Colonic mucosa (tissue), 4 donors: ENCODE measurements at places on chromosomes 5 and 9. TPM values are rescaled to one million over a fixed set of nuclear protein-coding genes. Genes with fewer than 3 reads are reported as not detected.

- DNase-seq, result no peak
Observed at GRCh38 chr9:76699971-76700370, 64.3 kb upstream of the PCA3 start.

The CCDC180 gene
- total RNA-seq, result 0.67 TPM

DNA sequence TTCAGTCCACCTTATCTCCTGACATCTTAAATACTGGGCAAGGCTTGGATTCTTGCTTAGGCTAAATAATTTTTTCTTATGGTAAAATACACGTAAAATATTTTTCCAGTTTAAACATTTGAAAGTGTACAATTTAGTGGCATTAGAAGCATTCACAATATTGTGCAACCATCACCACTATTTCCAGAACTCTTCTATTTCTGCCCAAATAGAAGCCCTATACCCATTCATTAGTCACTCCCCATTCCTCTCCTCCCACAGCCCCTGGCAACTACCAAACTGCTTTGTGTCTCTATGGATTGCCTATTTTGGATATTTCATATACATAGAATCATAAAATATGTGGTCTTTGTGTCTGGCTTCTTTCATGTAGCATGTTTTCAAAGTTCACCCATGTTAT lies 57.6 kb downstream of the IL31RA start:
- no peak for DNase-seq

DNA sequence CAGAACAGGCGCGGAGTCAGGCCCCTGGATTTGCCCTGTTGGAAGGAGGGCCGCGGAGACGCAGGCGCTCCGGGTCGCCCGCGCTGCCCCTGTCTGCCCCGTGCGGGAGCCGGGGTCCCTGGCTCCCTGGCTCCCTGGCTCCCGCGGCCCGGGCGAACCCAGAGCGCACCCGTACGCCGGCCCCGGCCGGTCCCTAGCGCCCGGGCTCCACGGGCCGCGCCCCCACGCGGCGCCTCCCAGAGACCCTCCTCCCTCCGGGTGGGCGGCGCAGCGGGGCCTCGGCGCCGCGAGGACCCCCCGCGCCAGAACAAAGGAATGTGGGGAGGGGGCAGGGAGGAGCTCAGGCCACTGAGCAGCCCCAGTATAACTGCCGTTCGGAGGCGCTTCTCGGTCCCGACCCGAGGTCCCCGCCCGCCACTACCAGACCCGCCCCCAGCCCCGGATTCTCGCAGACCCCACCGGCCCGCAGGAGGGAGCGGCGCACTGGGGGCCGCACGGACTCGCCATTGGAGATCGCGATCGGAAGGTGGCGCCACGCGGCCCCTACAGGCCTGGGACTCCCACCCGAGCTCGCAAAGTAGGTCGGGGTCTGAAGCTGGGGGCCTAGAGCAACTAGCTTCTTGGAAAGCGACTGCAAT lies 2.4 kb downstream of the NFIL3 start:
- peak; percentile 43 for DNase-seq

The MYOZ3 gene
- total RNA-seq, result 0.32 TPM

DNA sequence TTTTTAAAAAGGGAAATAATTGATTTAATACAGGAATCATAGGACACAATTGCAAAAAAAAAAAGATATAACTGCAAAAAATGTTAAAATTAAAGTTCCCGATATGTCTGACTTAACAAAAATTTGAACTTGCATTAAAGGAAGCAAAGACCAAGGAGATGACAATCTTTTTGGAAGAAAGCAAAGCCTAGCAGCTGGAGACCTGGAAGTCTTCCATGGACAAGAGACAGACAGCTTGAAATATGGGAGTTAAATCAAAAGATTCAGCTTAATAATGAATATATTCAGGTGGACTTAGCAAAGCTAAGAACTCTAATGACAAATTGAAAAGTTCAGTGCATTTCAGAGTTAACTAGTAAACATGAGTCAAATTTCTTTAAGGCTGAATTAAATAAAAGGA lies 568.7 kb upstream of the RGMB start:
- no peak for DNase-seq

GRCh38 chr9:33459115-33459514 lies 11.7 kb upstream of the AQP3 start:
- no peak for DNase-seq

The ANKRD55 gene
- not detected for total RNA-seq

GRCh38 chr5:32147236-32147635 lies 26.9 kb downstream of the GOLPH3 start:
- no peak for DNase-seq

The ENG gene
- total RNA-seq, result 15.4 TPM

DNA sequence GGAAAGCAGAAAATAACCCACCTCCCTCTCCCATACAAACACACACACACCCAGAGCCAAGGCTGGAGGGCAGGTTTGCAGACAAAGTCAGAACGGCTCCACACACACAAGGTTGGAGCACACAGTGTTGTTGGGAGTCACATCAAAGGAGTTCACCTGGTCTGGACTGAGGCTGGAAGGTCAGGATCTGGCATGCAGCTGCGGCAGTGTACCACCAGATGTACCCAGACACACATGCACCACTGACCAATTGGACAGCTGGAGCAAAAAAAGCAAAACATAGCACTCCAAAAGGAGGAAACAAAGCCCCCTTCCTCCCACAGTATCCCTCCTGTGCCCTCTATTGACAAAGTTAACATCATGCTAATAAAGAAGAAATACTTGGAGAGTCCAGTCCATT lies 94.6 kb upstream of the KIF2A start:
- DNase-seq, result no peak

DNA sequence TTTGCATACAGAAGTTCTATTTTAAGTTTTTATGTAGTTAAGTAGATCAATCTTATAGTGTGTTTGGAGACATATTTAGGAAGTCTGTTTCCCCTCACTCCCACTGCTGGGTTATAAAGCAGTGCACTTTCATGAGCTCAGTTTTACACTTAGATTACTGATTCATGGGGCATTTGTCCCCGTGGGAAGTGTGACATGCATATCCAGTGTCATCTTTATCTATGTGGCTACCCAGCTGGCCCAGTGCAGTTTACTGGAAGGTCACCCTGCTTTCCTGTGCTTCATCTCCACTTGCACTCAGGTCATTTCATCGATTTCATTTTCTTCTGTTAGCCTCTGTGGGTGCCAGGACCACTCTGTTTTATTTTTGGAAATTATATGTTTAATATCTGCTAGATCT lies 49.1 kb downstream of the ADCY2 start:
- no peak for DNase-seq

DNA sequence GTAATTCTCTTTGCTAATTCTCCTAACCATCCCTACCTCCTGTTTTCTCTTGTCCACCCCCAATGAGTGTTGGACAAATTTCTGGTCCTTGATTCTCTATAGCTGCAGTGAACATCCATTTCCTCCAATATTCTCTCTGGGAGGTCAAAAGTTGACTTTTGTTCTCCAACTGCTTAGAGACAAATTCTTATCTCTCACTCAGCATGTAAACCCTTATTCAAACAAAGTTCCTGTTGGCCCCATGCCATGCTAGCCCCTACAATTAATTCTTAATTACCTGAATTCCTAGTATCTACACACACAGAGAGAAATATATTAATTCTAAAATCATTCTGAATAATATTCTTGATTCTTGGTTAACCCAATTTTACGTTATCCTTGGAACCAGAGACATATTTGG lies 472.9 kb upstream of the ACTBL2 start:
- DNase-seq, result no peak

DNA sequence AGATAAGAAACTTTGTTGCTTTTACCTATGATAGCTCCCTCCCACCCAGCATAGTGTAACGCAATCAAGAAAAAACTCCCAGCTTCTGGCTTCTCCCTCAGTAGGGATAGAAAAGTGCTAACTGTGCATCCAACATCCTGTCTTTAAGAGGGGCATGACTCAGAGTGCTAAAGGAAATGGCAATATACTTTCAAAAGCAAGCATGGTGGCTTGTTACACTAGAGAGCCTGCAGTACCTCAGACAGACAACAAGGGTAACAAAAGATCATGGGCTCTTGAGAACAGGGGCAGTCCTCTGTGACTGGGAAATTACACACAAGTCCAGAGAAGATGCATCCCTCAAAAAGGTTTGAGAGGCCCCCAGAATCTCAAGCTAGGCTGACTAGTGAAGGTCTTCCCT lies 37.8 kb downstream of the PRELID2 start:
- DNase-seq, result no peak

The F12 gene
- total RNA-seq, result 14.7 TPM

GRCh38 chr9:29511680-29512079 lies 1938.4 kb upstream of the C9orf72 start:
- no peak for DNase-seq

The DMAC1 gene
- total RNA-seq, result 62.3 TPM

The MZB1 gene
- 10.6 TPM for total RNA-seq

DNA sequence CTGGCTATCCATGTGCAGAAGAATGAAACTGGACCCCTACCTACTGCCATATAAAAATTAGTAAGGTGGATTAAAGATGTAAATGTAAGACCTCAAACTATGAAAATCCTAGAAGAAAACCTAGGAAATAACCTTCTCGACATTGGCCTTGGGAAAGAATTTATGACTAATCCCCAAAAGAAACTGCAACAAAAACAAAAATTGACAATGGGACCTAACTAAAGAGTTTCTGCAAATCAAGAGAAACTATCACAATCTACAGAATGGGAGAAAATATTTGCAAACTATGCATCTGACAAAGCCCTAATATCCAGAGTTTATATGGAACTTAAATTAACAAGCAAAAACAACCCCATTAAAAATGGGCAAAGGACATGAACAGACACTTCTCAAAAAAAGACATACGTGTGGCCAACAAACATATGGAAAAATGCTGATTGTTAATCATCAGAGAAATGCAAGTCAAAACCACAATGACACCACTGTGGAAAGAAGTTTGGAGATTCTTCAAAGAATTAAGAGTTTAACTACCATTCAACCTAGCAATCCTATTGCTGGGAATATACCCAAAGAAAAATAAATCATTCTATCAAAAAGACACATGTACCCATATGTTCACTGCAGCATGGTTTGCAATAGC lies 98.5 kb downstream of the NR3C1 start:
- DNase-seq, result no peak

The ECSCR gene
- 2.2 TPM for total RNA-seq

The SPARC gene
- 258 TPM for total RNA-seq

The ARID3C gene
- not detected for total RNA-seq

The MLANA gene
- not detected for total RNA-seq

The MARCHF3 gene
- total RNA-seq, result 32.5 TPM

- DNase-seq, result no peak
Observed at GRCh38 chr5:88682881-88683361, 200.1 kb downstream of the MEF2C start.

The DOK3 gene
- total RNA-seq, result 8.9 TPM

- no peak for DNase-seq
Observed at GRCh38 chr9:70030156-70030555, 13.5 kb upstream of the MAMDC2 start.

The USP20 gene
- total RNA-seq, result 20.0 TPM

GRCh38 chr9:81372628-81373191 lies 316.6 kb downstream of the TLE1 start:
- no peak for DNase-seq

The MOB3B gene
- total RNA-seq, result 39.6 TPM

DNA sequence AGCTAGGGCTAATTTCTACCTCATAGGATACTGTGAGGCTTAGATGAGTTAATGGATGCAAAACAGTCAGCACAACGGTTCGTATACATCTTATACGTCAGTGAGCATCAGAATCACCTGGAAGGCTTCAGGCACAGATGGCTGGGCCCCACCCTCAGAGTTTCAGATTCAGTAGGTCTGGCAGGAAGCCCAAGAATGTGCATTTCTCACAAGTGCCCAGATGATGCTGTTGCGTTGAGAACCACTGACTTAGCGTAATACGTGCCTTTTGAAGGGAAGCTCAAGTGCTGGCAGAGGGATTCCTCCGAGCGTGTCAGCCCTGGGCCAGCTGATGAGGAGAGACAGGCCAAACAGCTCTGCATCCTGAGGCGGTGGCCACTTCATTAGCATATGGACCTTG lies 117.1 kb upstream of the WWC1 start:
- no peak for DNase-seq
